ENCODE measurements at places on chromosomes 2 and 18.

DNA sequence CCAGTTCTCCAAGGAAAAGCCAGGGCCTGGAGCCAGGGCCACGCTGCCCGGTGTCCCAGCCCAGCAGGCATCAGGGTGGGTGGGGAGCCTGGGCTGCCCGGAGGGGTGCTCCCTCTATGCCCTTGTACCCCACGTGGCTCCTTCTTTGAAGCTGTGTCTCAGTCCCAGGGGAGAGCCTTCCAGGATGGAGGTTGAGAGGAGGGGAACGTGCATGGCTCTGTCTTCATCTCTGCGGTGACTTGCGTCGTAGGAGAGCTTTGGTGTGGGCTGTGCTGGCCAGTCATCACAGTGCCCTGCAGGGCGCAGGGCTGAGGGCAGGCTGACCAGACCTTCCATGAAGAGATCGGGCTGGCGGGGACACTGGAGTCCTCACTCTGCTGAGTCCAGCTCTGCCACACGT is 197.2 kb downstream of the LDLRAD4 start:
- DNase-seq = no peak

- no peak for DNase-seq
These were observed 923 bp downstream of the TEKT4 start for GRCh38 chr2:94872088-94872618.

- no peak for DNase-seq
These were observed 22.6 kb upstream of the ITGA6 start for GRCh38 chr2:172404824-172405223.

GRCh38 chr2:88600038-88600465 is 27.2 kb downstream of the EIF2AK3 start:
- no peak for DNase-seq

DNA sequence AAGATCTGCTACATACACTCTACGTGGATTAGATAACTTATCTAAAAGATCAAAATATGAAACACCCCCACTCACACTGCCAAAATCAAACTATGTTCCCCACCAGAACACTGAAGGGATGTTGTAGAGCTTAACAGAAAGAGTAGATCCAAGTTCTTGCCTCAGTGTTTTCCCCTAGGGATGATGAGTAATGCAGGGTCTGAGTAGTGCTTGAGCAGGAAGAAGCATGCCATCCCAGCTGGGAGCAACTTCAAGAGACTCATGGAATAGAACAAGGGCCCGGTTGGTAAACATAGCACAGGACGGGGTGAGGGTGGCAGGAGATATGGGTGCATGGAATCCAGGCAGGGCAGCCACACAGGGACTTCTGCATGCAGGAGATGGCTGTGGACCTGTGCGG is 74.3 kb downstream of the SNTG2 start:
- DNase-seq = no peak

DNA sequence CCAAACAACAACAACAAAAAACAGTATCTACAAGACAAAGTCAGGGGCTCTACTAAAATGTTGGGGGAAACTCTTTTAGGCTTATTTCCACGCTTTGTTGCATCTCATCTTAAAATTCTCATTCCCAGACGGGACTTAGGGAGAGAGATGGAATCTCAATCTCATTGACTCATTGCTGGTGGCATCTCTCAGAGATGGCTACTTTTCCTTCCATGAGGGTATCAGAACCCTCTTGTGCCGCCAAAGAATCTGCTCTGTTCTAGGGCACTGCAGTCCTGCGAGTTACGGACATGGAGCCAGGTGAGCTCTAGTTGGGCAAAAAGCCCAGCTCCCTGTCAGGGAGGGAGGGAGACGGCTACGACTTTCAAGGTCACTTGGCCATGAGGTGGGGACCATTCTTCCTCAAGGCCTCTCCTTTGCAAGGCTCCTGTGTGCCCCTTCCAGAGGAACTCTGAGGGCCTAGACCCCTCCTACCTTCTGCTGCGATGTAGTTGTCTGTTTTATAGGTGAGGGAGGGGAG is 68.0 kb downstream of the MYCN start:
- no peak for DNase-seq

GRCh38 chr2:111058264-111058663 is 62.5 kb upstream of the BCL2L11 start:
- DNase-seq = no peak

DNA sequence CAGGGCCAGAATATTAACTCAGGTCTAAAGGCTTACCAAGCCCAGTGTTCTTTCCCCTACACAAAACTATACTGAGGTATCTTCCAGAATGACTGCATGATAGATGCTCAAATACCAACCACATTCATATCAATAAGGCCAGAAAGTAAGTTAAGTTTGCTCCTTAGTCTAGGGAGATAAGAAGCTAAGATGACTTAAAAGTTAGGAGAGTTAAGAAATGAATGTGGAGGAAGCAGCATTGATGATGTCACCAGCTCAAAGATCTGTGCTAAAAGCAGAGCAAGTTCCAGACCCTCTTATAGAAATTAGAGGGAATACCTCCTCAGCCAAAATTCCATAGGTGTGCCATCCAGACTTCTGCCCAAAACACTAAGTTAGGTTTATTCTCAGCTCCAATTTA is 6.1 kb downstream of the PPP4R1 start:
- no peak for DNase-seq

DNA sequence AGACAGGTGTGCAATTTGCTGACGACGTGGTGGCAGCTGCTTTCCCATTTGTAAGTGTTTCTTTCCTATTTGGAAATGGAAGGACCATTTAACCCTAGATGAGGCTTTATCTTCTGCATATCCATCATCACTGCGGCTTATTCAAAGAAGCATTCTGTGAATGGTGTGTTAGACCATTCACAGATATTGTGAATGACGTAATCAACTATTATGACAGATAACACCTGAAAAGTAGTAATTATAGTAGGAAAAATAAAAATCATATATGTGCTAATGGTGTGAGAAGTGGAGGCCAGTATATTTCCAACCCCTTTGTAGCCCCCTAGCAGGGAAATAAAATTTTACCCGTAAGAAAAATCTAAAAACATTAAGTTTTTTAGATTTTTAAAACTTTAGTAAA is 424.5 kb upstream of the CRIM1 start:
- no peak for DNase-seq

GRCh38 chr2:207139552-207139951 is 26.2 kb downstream of the KLF7 start:
- no peak for DNase-seq

DNA sequence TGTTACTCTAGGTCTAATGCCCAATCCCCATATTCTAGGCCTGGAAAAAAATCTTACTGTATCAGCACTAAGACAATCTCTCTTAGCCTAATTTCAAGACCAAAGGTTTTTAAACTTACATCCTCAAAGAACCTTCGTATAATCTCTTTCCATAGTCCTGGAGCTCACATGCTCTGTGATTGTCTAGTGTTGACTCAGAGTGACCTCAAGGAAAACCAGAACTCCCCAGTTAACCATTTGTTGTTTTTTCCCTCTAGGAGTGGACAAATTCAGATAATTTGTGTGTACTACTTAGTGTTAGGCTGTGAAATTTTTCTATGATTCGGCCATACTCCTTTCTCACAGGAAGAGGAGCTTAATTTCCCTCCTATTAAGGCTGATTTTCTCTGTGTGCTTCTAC is 536.1 kb downstream of the SLC4A3 start:
- DNase-seq = no peak

DNA sequence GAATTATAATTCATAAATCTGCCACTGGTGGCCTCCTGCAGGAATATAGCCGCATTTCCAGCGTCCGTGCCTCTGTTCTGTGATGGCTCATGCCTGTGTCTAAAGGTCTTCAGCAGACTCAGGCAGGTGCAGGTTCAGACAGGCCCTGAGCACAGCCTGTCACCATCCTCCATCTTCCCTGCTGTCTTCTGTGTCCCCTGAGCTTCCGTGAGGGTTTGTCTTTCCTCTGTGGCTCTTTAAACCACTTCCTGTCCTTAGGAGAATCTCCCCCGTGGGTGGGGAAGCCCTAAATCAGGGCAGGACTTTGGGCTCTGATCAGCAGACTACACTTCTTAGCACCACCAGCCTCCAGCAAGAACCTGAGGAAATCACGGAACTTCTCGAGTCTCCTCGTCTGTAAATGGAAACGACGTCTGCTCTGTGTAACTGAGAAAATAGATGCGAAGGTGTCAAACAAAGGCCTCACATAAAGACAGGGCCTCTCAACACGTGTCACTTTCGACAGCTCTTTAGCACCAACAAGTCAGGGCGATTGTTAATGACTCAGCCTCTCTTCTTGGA is 24.1 kb upstream of the NFATC1 start:
- no peak for DNase-seq

DNA sequence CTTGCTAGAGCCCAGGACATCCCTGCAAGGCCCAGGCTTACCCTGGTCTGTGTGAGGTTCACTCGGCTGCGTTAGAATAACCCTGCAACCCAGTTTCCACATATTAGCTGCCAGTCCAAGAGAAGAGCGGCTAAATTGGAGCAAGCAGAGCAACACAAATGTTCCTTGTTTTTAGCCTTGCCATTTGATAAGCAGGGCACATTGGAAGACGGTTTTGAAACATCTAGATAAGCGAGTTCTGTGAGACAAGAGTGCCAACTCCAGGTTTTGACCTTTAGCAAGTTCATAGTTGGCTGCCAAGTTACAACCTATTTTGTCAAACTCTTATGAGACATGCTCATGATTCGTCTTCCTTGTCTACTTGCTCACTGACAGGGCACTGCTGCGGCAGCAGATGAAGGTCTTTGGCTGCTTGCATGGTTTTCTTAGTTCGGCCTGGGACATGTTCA is 23.5 kb downstream of the DPP4 start:
- no peak for DNase-seq

- DNase-seq = no peak
These were observed 66.2 kb downstream of the MDH1 start for GRCh38 chr2:63654959-63655358.

Measured in stimulated activated CD8-positive, alpha-beta memory T cell treated with anti-CD3 and anti-CD28 coated beads, Interleukin-7, amount 100 ng/mL, for 24 hours (primary cell).